ENCODE measurements at places on chromosomes 3 and 15. TPM values are rescaled to one million over a fixed set of nuclear protein-coding genes. Genes with fewer than 3 reads are reported as not detected.

Gene SIAH2
- 45.8 TPM for polyA plus RNA-seq

- DNase-seq: peak; percentile 61
These were observed 520 bp downstream of the SLC26A6 start for GRCh38 chr3:48634661-48635221.

- no peak for DNase-seq
These were observed 1.4 kb upstream of the ZNF710 start for GRCh38 chr15:89999676-90000185.

Gene RAB6B
- 2.1 TPM for polyA plus RNA-seq

DNA sequence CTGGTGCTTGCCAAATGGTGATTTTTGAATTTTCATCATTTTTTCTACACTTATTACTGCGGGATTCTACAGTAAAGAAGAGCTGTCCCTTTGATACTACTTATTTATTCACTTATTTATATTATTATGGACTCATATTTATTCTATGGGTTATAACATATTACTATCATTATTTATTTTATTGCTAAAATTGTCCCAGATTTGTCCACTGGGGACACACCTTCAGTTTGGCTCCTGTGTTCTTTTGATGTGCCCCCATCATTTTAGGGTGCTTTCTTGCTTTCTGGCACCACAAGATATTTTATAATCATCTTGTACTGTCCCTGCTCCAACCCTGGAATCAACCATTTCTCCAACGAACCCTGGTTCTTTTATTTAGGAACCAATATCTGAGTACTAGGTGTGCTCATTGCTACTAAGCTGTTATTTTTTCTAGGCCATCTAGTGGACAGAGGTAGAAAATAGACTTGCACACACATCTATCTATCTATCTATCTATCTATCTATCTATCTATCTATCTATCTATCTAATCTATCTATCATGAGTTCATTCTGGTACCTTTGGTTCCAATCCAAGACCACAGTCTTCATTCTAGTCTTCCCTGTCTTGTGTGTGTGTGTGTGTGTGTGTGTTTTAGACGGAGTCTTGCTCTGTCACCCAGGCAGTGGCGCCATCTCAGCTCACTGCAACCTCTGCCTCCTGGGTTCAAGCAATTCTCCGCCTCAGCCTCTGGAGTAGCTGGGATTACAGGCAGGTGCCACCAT is 16.0 kb downstream of the SLC22A14 start:
- peak; percentile 33 for DNase-seq

DNA sequence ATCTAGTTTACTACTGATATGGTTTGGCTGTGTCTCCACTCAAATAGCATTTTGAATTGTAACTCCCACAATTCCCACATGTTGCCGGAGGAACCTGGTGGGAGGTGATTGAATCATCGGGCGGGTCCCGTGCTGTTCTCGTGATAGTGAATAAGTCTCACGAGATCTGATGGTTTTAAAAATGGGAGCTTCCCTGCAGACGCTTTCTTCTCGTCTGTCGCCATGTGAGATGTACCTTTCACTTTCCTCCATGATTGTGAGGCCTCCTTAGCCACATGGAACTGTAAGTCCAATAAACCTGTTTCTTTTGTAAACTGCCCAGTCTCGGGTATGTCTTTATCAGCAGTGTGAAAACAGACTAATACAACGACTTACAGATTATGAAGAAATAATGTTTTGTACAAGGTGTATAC is 35.6 kb upstream of the PYDC2 start:
- DNase-seq: no peak

- no peak for DNase-seq
These were observed 33.9 kb upstream of the TBC1D23 start for GRCh38 chr3:100226712-100227429.

Gene MUC20
- polyA plus RNA-seq: 0.18 TPM

- no peak for DNase-seq
These were observed 22.0 kb downstream of the USP3 start for GRCh38 chr15:63526401-63526800.

Gene EFHB
- polyA plus RNA-seq: not detected

- DNase-seq: no peak
These were observed 53.2 kb downstream of the PGPEP1L start for GRCh38 chr15:98954411-98954810.

DNA sequence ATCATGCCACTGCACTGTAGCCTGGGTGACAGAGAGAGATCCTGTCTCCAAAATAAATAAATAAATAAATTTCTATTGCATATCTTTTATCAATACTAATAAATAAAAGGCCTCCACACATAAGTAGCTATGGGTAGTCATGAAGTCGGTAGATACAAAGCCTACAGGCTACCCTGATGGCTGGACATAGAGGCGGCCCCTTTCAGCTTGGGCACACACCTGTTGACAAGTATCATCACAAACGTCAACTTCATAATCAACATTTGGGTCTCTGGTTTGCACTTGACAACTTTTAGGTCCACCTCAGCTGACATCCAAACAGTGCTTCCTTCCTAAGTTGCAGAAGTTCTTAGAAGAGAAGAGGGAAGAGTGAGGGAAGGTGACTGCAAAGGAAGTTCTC is 53.4 kb downstream of the ITGA11 start:
- DNase-seq: no peak

- DNase-seq: no peak
These were observed 14.5 kb upstream of the IL16 start for GRCh38 chr15:81182031-81182755.

- no peak for DNase-seq
These were observed 117.8 kb upstream of the KCNH8 start for GRCh38 chr3:19030522-19030839.

All from endothelial cell of umbilical vein (primary cell).